Stimulated activated CD8-positive, alpha-beta memory T cell treated with anti-CD3 and anti-CD28 coated beads, Interleukin-15, amount 100 ng/mL, for 24 hours (primary cell): ENCODE measurements at places on chromosomes 2 and 18.

GRCh38 chr2:233668605-233669260 is 3.0 kb upstream of the UGT1A9 start:
- DNase-seq: no peak

- DNase-seq: no peak
Observed at GRCh38 chr2:175143191-175143590, 24.8 kb downstream of the ATF2 start.

DNA sequence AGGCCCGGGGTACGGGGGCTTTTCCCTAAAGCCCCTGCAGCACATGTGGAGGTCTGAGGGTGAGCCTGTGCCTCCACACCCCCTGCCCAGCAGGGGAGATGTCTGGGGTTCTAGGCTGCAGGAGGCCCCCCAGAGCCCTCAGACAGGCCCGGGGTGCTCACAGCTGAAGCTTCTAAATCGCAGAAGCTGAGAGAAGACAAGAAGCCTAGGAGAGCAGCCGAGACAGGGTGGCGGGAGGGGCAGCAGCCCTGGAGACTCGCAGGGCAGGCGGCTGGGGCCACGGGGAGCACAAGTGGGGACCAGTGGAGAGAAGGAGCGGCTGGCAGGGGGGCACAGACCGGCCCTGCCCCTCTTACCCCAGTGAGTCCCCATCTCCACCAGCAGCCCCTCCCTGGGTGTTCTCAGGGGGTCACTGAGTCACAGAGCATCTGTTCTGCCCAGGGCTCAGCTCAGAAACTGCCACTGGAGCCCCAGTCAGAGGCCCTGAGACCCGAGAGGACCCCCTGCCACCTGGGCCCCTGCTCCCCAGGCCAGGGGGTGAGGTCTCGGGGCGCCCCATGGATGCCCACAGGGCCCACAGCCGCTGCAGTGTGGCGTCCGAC is 26.1 kb downstream of the GPC1 start:
- DNase-seq: no peak

DNA sequence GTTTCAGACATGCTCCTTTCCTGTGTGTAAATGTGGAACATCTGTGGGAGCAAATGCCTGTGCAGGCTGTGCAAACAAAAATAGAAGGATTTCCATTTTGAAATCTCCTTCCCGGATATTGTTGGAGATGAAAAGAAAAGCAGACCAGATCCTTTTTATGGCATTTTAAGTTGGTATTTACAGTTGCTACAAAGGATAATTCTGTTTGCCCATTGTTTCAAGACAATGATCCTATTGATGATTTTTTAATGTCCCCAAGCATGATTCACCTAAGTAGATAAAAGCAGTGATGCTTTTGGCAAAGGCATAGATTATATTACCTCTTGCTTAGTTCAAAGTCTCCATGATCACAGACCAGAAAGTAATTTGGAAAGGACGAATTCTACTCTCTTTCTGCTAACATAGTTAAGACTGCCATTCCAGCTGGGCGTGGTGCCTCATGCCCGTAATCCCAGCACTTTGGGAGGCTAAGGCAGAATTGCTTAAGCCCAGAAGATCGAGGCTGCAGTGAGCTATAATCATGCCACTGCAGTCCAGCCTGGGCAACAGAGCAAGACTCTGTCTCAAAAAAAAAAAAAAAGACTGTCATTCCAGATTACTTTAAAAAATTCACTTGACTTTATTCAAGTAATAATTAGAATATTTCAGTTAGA is 209.6 kb upstream of the SLC39A10 start:
- no peak for DNase-seq

DNA sequence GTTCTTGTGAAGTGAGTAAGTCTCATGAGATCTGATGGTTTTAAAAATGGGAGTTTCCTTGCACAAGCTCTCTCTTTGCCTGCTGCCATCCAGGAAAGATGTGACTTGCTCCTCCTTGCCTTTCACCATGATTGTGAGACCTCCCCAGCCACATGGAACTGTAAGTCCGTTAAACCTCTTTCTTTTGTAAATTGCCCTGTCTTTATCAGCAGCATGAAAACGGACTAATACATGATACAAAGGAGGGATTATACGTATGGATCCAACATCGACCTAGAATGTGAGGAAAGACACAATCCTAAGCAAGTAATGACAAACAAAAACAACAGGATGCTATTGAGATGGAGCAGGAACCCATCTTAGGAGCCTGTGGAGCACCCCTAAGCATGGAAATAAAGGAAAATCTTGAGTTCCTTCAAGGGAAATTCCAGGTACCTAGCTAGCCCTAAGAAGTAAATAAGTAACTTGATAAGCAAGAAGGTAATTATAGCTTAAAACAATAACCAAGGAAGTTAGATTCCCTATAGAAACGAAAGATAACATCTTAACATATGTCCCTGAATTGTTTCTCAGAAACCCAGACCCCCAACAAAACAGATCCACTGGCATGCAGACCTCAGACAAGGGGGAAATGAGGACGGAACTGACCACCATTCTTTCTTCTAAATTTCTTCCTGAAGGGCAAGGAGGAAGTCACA is 1.5 kb upstream of the TNFRSF11A start:
- no peak for DNase-seq
